CD4-positive, alpha-beta T cell treated with Interleukin-6 for 4 hours (primary cell): ENCODE measurements at places on chromosomes 1 and 21.

DNA sequence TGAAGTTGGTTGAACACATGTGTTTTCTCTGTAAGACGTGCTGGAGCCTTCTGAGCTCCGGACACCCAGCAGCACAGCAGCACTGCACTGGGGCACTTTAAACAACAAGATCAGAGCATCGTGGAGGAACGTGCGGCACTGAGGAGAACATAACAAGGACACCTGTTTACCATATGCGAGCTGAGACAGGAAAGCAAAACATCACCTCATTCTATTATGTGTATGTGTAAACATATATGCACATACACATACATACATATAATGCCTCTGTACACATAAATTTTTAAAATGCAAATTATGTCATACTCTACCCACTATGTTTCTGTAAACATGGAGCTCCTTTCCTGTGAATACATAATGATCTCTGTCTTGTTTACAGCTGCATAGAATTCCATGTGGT, 3.2 kb upstream of the KRTAP10-6 start:
- DNase-seq, result no peak

DNA sequence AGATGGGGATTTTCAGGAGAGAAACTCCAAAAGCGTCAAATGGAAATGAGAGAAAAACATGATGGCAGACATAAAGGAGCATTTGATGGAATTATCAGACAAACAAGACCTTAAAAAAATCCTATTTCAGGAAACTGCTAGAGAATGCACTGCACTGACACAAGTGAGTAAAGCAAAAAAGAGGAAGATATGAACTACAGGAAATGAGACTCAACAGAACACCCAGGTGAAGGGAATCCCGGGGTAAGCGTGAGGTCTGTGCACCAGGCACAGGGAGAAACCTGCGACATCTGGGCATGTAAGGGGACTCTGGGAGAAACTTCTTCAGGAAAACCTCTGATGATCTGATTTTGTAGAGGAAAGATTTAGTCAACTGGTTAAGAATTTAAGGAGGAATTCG, 2.8 kb downstream of the TARBP1 start:
- DNase-seq, result no peak

- no peak for DNase-seq
Observed at GRCh38 chr1:222877854-222878253, 63.0 kb downstream of the DISP1 start.

DNA sequence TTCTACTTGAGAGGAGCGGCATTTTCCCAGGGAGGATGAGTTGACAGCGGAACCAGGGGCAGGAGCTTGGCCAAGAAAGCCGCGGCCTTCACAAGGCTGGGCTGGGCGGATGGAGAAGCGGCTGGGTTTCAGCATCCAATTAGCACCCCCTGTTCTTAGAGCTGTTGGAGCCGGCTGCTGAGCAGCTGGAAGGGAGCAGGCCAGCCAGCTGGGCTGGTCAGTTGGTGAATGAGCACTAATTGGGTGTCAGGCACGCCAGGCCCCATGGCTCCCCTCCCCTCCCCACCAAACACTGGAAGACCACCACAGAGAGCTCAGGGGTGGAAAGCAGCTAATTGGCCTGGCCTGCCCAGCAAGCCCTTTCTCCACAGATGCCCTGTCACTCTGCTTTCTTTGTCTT, 245.6 kb downstream of the RRAGC start:
- no peak for DNase-seq

DNA sequence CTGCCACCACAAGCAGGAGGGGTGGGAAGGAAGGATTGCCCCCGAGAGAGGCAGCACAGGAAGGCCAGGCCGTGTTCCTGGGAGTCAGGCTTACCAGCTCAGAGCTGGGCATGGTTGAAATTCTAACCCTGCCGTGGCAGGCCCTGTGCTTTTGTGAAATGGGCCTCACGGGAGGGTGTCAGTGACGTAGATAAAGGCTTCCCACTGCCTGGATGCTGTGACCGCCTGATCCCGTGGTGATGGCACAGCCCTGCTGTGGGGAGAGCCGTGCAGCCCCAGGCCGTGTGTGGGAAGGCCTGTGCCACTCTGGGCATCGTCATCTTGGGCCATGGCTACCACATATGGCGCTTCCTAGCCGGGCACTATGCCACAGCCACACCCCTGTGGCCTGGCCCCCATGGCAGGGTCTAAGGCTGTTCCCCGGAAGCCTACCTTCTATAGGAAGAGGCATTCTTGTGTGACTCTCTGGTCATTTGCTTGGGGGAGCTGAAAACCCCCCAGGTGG, 161.3 kb downstream of the PCBP3 start:
- no peak for DNase-seq

- no peak for DNase-seq
Observed at GRCh38 chr1:155294520-155295182, 6.6 kb downstream of the PKLR start.

- no peak for DNase-seq
Observed at GRCh38 chr1:198018529-198018928, 101.4 kb downstream of the LHX9 start.

DNA sequence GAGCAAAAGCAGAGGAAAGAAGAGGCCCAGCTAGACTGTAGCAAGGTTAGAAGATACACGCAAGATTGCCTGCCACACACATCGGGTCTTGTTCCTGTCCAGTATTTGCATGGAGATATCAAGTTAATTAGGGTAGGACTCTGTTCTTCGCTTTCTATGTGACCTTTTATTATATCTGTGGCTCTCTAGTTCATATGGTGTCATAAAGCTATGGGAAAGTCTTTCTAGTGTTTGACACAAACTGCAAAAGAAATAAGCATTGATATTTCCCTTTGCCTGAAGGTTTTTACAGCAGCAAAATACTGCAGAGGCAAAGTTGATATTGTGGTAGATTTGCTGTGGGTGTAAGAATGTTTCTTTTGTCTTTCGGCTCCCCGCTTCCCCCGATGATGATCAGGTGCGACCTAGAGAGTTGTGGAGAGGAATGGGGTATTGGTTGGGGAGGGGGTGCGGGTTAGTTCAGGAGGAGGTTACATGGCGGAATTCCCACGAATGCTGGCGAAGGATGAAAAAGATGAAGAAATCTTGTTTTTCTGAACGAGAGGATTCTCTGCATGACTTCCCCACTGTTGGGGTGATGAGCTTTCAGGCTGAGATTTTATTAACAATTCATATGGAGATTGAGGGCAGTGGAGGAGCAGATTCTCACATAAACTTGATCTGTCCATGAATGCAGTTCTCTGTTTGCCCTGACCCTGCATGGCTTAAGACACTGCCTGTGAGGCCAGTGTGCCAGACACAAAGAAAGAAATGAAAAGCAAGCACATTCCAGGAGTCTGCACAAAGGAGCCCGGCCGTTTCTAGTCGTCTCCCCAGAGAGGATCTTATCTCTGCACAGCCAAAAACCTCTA, 550.2 kb downstream of the USP25 start:
- no peak for DNase-seq

DNA sequence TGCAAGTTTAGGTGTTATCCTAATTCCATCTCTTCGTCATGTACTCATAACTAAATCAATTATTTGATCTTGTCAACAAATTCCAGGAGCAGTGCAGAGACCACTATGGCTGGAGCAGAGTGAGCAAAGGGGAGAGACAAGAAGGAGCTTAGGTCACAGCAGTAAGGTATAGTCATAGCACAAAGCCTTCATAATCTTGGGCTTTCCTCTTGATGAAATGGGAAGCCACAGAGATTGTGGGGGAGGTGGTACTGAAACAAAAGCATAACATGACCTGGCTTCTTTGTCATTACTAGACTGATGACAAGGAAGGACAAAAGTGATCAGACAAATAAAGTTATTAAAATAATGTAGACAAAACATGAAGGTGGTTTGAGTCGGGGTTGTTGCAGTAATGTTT, 60.1 kb upstream of the PTGS2 start:
- no peak for DNase-seq

- DNase-seq, result no peak
Observed at GRCh38 chr1:11781297-11781696, 19.3 kb downstream of the C1orf167 start.

- DNase-seq, result no peak
Observed at GRCh38 chr1:153441238-153441755, 19.2 kb downstream of the S100A7 start.

DNA sequence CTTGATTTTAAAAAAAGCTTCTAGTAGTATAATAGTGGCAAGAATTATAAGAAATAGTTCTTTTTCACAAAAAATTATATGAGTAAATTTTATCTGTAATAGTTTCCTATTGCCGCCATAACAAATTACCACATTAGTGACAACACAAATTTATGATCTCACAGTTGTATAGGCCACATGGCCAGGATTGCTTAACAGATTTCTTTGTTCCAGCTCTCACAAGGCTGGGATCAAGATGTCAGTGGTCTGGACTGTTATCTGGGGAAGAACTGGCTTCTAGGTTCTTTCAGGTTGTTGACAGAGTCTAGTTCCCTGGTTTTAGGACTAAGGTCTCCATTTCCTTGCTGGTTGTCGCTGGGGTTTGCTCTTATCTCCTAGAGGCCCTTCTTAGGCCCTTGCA, 236.4 kb downstream of the USP25 start:
- DNase-seq, result no peak

GRCh38 chr1:228090613-228091081, 8.1 kb downstream of the ARF1 start:
- DNase-seq, result no peak

DNA sequence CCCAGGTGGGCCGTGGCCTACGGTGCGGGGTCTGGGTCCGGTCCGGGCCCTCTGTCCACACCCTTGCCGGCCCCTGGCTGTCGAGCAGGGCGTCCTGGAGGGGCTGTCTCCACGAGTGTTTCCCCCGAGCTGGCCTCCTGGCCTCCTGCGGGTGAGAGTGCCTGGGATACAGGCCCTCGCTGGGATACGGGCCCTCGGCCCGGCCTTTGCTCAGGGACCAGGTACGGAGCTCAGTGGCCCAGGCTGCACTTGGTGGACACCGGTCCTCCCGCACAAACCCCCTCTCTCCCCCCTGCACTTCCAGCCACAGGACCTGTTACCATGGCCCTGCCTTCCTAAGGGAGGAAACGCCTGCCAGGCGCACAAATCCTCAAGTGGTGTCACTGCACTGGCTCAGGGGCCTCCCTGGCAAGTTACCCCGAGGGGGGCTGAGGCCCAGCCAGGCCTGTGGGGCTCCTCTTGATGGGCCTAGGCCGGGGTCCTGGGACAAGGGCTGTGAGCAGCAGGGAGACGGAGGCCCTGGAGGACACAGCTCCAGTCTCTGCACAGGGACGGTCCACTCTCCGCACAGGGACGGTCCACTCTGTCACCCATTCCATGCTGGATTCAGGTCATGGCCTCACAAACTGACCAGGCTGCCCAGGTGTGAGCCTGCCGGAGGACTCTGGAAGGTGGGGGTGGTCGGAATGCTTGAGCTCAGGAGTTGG, 18.2 kb upstream of the RNF223 start:
- DNase-seq, result no peak

DNA sequence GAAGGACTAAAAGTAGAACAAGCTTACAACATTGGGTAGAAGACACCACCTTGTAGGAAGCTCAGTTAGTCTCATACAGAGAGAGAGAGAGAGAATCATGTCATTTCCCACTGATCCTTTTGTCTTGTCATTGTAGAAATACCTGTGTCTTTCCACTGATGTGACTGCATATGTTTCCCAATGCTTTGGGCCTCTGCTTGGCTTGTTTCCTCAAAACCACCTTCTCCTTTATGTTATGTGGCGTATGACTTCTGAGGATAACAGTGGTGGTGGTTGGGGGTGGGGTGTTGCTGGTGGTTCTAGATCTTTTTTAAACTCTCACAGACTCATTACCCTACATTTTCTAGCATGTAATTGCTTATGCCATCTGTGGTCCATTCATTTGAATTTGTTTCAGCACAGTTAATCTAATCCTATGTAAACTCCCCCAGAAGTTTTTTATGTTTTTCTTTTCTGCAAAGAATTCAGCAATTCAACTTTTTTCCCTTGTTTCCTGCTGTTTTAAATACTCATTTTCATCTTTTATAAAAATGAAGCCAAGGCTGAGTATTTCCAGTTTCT, 9.3 kb downstream of the RGL1 start:
- DNase-seq, result no peak

DNA sequence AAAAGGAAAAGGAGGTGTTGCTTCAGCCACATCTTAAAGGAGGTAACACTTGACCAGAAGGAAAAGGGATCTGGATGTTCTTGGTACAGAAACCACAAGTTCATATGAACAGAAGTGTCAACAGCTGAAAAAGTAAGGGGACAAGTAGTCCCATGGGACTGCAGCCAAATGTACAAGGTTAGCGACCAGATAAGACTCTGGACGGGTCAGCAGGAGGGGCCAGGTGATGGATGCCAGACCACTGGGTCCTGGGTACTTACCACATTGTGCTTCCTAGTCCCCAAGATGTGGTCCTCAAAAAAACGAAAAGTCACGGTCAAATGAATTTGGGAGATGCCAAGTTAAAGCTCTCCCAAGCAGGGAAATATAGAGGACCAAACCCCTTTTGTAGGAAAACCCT, 16.6 kb upstream of the BMP8A start:
- DNase-seq, result no peak

DNA sequence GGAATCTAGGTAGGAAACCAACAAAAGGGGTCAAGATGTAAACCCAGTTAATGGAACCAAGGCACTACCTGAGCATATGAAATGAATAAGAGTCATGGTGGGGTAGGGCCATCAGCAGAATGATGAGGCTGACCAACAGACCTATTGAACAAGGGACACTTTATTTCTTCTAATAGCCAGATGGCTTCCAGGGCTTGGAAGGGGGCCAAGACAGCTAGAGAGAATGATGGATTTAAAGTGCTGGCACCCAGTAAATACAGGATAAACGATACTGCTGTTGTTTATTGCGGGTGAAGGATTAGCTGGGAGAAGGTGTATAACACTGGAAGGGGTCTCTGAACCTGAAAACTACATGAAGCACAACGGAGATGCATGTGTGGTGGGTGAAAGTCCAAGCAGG, 15.6 kb downstream of the DDAH1 start:
- DNase-seq, result no peak

DNA sequence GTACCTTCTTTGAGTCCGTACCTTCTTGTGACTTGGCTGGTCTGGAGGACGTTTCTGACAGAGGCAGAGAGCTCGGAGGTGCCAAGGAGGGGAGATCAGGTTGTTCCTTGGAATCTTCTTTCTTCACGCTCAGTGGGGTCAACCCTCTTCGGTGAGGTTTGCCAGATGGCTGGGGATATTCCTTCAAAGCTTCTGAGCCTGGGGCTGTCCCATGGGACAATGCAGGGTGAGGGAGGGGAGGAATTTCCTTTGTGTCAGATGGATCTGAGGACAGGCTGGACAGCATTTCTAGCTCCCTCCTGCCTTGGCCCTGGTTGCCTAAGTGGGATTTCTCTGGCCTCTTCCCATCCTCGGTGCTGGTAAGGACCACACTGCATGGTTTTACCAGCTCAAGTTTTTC, 95.5 kb upstream of the EDN2 start:
- DNase-seq, result no peak

- DNase-seq, result no peak
Observed at GRCh38 chr21:36928960-36929359, 37.5 kb downstream of the HLCS start.

DNA sequence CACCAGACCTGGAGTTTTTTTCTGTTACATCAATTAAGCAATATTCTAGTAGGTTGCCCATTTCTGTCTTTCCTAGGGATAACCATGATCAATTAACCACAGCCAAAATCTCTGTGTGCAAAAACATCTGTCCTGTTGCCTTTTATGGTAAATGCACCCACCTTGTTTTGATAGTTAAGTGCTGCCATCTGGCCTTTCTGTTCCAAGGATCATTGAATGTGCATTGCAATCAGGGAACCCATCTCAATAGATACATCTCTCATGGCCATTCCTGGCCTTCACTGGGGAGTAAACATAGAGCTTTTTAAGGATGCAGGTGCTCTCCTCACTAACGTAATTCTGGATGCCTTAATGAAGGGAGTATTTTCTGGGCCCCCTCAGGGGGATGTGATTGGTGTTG, 111.8 kb upstream of the KIAA1614 start:
- no peak for DNase-seq
